ENCODE measurements at places on chromosomes 5 and 9.

GRCh38 chr5:138953387-138954256, 78.5 kb upstream of the LRRTM2 start:
- DNase-seq, result no peak

- DNase-seq, result no peak
Observed at GRCh38 chr5:127754706-127755105, 51.5 kb downstream of the CCDC192 start.

- DNase-seq, result no peak
Observed at GRCh38 chr5:129459777-129460671, at the start of gene ADAMTS19. Gene ADAMTS19, plus strand, starts transcription at chr5:129460298. Its CDS starts 94 bp downstream, at chr5:129460392.

- DNase-seq, result no peak
Observed at GRCh38 chr5:102937894-102938293, 182.0 kb downstream of the GIN1 start.

DNA sequence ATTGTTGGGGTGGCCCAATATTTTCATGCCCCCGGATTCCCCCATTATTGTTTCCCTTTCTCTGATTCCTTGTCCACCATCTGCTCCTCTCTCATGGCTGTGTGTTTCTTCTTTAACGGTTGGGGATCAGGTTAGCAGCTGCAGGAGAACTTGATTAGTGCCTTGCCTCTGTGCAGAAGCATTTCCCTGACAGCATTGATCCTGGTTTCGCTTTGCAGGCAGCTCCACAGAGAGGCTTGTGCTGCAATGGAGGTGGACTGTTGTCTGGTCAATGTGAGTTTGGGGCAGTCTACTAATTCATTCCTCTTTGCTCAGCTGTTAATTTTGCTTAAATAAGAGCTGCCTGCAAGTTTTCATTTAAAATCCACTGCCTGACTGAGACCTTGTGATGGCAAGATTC, 32.5 kb upstream of the SSBP2 start:
- DNase-seq, result no peak

- DNase-seq, result no peak
Observed at GRCh38 chr5:65015767-65016166, 247.0 kb downstream of the CWC27 start.

DNA sequence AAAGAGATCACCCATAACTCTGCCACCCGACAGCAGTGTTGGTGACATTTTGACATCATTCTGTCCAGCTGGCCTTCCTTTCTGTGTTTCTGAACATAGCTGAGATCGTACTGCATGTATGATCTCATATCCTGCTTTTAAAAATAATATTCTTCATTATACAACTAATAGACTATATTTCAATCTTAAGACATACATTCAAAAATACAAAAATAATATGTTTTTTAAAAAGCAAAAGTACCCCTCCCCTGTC, 47.7 kb upstream of the RPL26L1 start:
- DNase-seq, result no peak

DNA sequence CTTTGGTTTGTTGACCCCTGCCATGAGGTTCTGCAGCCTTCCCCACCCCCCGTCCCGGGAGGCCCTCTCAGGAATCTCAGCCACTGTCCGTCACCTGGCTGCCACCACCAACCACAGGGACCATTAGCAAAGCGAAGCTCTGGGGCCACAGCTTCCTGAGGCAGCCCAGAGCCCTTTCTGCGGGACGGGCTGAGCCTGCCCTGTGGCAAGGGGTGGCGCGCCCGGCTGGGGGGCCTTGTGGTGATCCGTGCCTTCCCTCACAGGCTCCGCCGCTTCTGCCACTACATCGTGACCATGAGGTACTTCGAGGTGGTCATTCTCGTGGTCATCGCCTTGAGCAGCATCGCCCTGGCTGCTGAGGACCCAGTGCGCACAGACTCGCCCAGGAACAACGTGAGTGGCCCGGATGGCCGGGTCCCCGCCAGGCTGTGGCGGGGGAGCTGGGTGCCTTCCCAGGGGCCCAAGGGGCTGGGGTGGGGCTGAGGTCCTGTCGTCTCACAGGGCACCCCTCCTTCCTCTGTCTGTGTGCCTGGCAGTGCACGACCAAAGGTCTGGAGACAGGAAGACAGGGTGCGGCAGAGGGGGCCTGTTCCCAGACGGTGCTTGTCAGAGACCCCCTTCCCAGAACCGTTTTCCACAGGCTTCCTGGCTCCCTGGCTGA, 169.2 kb downstream of the CACNA1B start:
- no peak for DNase-seq

DNA sequence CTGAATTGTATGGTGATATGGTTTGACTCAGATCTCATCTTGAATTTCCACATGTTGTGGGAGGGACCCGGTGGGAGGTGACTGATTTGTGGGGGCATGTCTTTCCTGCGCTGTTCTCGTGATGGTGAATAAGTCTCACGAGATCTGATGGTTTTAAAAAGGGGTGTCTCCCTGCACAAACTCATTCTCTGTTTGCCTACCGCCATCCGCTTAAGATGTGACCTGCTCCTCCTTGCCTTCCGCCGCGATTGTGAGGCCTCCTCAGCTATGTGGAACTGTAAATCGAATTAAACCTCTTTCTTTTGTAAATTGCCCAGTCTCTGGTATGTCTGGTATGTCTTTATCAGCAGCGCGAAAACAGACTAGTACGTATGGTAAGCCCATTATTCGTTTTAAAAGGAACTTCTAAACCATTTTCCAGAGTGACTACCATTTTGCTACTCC, 48.7 kb downstream of the SLC36A1 start:
- no peak for DNase-seq

DNA sequence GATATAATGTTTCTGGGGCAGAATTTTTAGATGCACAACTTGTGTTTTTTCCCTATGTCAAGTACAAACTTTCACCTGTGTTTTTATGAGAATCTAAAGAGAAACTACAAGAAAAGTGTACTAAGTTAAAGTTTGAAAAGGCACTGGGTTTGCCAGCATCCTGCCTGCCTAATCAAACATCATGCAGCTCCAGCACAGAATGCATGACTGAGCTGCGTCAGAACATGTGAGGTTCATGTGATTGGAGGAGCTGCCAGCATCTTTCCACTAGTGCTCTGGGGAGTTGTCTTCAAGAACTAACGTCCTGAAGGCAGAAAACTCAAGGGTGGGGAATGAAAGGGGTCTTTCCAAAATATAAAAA, 46.1 kb upstream of the RIC1 start:
- no peak for DNase-seq

GRCh38 chr5:123359454-123360200, 63.6 kb downstream of the CEP120 start:
- DNase-seq, result no peak

DNA sequence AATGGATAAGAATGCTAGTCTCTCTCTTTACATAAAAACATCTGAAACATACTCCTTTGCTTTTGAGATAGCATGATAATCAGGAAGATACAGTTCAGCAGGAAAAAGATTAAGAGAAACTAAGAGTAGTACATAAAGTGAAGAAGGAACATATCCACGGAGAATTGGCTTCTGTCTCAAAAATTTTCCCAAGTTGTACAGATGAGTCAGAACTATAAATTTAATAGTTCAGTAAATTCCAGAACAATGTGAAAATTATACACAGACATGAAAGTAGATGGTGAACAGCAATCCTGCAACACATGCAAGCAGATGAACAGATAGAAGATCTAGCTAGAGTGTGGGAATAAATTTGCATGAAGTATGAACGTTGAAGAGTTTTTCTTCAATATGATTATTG, 691.4 kb upstream of the RIOK2 start:
- no peak for DNase-seq

- no peak for DNase-seq
Observed at GRCh38 chr9:16028548-16028947, 475.7 kb downstream of the CCDC171 start.

- DNase-seq, result no peak
Observed at GRCh38 chr9:134548618-134549017, 93.0 kb upstream of the COL5A1 start.

DNA sequence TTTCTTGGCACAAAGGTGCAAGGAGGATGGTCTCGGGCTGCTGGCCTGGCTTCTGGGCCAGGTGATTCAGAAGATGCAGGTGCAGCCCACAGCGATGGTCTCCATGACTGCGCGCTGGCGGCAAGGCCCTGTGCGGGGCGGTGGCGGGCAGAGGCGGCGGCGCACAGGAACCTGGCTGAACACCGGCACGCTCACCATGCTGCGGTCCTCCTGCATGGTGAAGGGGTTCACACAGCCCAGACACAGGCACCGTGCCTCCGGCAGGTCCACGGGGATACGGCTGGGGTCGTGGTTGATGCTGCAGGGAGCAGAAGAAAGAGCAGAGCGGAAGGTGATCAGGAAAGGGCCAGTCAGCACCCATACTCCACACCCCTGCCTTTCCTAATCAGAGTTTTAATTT, 4.8 kb downstream of the IL17B start:
- no peak for DNase-seq

GRCh38 chr5:136028782-136029742, at the start of gene TGFBI:
Gene TGFBI, plus strand, starts transcription at chr5:136028988. Its CDS starts 68 bp downstream, at chr5:136029056.
- no peak for DNase-seq

GRCh38 chr5:145237843-145238242, 597.3 kb downstream of the PRELID2 start:
- DNase-seq, result no peak

DNA sequence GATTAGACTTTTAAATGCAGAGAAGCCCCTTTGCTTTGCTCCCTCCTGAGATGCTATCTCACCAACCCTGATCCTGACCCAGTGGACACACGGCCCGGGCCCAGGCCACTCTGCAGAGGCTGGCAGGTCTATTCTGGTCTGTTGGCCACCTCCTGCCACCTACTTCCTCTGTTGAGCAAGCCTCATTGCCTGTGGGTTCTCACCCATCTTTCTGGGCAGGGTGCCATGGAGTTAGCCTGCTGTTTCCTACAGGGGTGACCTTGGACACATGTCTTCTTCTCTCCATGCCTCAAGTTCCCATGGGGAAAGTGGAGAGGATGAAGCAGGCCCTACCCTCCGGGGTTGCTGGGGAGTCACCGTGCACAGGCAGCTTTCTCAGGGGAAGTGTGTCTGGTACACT, 266.2 kb upstream of the IRX1 start:
- DNase-seq, result no peak

GRCh38 chr5:146993876-146994530, 115.4 kb upstream of the PPP2R2B start:
- DNase-seq, result no peak

GRCh38 chr9:108857572-108857971, 1.8 kb upstream of the ACTL7B start:
- DNase-seq, result no peak

DNA sequence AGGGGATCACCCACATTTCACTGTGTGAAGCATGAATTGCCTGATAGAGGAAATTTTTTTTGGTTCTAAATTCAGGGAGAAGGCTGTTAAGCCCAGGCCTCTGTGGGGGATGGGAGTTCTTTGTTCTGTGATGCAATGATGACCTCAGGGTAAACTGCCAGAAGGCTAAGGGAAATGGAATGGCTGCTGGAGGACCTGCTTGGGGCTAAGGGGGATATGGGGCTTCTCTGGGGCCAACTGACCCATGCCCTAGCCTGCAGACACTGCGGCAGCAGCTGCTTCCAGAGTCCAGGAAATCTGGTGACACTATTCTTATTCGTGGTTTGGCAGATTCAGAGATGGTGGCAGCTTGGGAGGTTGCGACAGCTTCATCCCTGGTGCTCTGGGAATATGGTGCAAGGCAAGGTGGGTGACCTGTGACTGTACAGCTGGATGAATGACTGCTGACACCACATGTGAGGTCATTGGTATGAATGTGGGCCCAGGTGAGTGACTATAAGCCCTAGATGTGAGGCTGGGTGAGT, 30.3 kb downstream of the VCP start:
- DNase-seq, result no peak

DNA sequence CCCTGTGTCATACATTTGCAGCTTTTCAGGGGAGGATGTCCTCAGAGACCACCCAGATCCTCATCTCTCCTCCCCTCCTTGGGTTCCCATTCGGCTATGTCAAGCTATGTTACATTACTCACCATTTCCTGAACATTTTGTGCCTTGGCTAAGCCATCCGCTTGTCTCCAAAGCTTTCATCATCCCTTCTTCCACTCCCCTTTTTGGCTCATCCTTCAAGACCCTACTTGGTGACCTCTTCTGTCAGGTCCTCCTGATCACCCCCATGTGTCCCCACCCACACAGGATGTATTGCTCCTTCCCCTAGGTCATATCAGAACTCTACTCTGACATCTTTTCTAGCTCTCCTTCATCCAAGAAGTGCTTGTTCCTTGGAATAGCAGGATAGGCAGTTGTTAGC, 81.8 kb downstream of the BOD1 start:
- no peak for DNase-seq

DNA sequence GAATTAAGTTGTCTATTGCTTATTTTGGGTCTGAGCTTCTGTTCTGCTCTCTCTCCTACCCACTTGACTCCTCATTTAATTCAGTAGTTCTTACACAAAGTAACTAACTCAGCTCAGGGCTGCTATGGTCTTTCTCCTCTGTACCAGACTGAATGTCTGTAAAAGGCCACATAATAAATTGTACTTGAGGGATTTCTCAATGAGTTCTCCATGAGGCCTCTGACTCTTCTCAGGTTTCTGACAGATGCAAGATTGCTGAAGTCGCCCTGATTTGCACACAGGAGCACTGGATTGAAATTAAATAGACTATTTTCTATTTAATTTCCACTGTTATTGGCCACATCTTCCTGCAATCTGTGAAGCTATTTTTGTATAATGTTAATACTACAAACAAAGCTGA, 2.9 kb downstream of the IQGAP2 start:
- no peak for DNase-seq

DNA sequence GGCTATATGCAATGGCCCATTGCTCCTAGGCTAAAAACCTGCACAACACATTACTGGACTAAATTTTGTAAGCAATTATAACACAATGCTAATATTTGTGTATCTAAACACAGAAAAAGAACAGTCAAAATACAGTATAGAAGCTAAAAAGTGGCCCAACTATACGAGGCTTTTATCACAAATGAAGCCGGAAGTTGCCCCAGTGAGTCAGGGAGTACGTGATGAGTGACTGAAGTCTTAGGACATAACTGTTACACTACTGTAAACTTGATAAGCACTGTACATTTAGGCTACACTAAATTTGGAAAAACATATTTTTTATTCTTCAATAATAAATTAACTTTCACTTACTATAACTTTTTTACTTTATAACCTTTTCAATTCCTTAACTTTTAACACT, 105.2 kb upstream of the PRR16 start:
- no peak for DNase-seq

DNA sequence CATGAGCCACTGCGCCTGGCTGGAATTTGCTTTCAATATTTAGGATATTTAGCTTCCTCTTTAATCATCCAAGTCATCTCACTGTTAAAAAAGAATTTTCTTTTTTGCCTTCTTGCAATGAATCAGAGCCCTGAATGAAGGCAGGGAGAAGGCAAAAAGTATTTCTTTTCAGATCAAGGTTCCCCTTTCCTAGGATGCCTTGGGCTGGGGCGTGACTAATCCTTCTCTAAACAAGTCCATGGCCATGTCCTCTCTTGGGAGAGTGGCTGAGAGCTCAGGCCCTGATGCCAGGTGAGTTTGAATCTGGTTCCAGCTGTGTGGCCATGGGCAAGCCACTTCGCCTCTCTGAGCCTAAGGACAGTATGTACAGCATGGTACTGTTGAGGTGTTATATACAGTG, 84.8 kb upstream of the NEURL1B start:
- no peak for DNase-seq

All from SIG-M5 (cell line).